KBM-7 (cell line): ENCODE measurements at places on chromosomes 5 and 9.
A peak's percentile ranks its signal among the peaks of the same experiment; 100 is the strongest.

- DNase-seq = no peak
These were observed 60.6 kb downstream of the DRD1 start for GRCh38 chr5:175383350-175383749.

DNA sequence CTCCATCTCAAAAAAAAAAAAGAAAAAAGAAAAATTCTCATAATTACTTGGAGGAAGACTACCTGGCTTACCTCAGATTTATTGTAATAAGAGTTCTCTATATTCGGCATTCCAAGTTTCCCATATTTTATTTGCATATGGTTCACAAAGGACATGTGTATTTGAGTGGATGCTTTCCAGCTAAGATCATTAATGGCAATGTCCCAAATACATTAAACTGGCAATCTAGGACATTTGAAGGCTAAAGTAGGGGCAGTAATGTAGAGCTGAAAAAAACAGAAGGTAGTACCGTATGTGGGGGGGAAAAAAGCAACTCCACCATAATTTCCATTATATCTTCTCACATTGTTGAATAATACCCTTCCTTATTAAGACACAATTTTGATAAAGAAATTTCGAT, 4.9 kb downstream of the TUT7 start:
- no peak for DNase-seq

GRCh38 chr5:180605554-180606214, 14.4 kb upstream of the SCGB3A1 start:
- DNase-seq = peak; percentile 58

DNA sequence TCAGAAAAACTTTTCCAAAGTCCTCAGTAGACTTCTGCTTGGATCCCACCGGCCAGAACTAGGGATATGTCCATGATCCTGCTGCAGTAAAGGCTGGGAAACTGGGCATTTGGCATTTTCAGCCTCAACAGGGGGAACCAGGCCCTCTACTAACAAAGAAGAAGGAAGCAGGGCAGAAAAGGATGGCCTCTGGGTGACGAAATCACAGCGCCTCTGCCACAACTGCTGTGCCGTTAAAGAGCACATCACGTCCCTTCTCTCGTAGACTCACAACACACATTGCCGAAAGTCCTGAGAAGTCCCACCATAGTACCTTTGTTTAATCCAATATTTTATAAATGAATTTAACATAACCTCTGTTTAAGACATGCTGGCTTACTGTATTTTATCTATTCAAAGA, 10.4 kb upstream of the AFAP1L1 start:
- DNase-seq = no peak

DNA sequence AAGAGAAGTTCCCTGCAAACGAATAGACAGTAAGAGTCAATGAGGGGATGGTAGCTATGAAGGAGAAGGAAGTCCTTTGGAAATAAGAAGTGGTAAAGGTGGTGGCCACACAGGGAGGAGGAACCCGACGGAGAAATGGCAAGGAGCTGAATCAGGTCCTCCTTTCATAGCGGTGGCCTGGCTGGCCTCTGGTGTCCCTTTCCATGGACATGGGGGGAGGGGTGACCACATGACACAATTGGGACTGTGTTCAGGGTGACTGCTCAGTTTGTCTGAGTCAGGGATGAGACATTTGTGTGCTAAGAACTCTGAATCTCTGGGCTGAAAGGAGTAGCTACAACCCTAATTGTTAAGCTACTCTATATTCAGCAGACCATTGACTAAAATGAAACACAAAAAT, 28.7 kb upstream of the TIMD4 start:
- DNase-seq = no peak

- DNase-seq = no peak
These were observed 95.7 kb downstream of the ANKH start for GRCh38 chr5:14775857-14776256.

DNA sequence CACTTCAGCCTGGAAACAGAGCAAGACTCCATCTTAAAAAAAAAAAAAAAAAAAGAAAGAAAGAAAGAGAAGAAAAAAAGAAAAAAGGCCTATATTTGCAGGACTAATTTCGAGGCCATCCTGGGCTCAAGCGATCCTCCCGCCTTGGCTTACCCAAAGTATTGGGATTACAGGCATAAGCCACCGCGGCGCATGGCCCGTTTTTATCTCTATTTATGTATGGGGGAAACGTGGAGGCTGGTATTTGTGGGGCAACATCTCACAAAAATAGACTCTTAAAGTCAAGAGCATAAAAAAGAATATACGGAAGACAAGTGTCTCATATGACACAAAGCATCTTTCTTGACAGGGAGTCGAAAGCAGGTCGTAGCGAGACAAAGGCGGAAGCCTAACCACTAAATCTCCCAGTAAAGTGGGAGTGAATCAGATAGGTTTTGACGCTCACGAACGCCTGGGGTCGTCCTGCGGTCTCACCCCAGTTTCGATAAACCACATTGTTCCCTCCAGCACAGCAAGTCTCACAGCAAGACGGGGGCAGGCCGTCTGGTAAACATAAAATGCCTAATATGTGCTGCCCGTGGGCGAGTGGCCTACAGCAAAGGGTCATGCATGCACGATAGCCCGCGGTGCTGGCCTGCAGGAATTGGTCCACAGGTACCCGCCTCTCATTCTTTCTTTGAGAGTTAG, 1.8 kb upstream of the TRIM41 start:
- peak; percentile 81 for DNase-seq

DNA sequence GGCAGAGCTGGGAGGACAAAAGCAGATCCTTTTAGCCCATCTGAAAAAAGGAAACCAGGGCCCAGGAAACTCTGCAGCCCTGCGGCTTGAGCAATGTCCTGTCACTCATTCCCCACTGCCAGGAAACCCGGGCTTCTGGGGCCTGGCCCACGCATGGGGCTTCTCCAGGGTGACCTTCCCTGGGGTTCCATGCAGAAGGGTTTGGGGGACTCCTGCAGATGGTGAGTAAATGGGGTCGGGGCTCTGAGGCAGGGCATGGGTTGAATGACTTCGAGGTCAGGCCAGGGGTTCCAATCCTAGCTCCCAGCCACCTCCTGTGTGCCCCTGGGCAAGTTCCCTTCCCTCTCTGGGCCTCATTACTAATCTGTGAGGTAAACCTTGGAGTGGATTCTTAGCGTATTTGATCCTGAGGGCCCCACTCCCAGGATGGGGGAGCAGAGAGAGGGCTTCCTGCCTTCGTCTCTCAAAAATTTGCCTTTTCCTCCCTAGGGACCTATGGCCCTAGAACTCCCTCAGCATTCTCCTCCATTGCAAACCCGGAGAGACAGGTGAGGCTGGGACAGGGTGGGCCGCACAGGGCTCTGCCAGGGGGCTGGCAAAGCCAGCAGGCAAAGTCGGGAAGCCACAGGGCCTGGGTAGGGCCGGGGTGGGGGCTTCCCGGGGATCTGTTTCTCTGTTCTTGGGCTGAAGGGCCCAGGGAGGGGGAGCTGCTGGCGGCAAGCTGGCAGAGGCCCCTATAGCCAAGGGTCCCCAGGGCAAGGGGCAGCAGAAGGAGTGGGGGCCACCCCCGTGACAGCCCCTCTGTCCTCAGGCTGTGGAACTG, 25.8 kb downstream of the ADGRD2 start:
- DNase-seq = no peak

GRCh38 chr5:120093178-120093577, 370.9 kb upstream of the PRR16 start:
- peak; percentile 67 for DNase-seq

GRCh38 chr9:81289622-81290021, 399.7 kb downstream of the TLE1 start:
- no peak for DNase-seq

DNA sequence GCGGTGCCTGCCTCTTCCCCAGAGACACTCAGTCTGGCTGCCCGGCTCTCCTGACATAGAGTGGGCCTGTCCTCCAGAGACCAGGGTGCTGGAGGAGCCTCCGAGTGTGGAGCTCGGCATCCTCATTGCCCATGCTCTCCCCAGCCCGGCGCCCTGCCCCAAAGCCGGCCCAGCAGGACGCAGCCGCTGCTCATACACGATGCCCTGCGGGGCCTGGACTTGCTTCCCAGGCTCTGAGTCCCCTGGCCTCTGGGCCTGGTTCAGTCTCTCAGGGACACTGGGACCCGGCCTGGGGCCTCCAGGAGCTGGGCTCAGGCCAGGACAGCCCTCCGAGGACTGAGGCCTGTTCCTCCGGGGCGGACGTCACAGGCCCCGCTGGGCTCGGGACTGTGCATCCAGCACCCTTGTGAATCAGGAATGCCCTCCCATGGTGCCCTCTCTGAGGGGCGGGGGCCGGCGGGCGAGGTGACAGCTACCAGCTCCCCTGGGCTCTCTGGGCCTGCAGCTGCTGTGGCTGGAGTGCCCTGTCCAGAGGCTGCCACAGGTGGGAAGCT, 23.2 kb downstream of the TPPP start:
- DNase-seq = no peak

GRCh38 chr5:57117596-57117995, 56.3 kb upstream of the GPBP1 start:
- peak; percentile 11 for DNase-seq

- peak; percentile 28 for DNase-seq
These were observed 11.0 kb downstream of the RASA1 start for GRCh38 chr5:87278590-87279100.

DNA sequence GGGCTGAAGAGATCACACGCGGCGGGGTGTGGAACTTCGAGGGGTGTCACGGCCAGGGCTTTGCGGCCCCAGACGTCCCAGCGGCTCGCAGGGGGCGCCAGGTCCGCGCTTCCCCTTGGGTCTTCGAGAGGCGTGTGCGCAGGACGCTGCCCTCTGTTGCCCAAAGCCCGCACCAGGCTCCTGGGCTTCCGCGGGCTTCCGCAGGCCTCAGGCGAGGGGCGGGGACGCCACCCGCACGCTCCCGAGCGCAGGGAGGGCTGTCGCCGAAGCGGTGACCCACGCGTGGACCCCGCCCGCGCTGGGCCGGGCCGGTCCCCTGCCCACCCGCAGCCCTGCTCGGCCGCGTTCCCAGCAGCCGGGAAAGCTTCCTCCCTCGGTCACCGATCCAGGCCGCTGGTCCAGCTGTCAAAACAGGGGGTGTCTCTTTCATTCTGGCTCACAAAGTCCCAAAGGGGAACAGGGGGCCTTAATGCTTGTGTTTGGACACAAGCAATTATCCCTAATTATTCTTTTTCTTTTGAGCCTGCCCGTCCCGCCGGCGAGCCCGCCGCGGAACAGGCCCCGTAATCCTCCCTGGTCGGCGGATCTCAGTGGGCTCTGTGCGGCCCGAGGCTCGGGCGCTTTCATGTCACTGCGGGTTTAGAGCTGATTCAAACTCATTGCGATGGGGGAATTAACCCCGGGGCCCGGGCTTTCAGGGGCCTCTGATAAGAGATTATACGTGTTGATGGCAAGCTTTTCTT, 60.6 kb downstream of the TMEM174 start:
- DNase-seq = no peak

- DNase-seq = no peak
These were observed 36.1 kb downstream of the DAP start for GRCh38 chr5:10724781-10725507.

DNA sequence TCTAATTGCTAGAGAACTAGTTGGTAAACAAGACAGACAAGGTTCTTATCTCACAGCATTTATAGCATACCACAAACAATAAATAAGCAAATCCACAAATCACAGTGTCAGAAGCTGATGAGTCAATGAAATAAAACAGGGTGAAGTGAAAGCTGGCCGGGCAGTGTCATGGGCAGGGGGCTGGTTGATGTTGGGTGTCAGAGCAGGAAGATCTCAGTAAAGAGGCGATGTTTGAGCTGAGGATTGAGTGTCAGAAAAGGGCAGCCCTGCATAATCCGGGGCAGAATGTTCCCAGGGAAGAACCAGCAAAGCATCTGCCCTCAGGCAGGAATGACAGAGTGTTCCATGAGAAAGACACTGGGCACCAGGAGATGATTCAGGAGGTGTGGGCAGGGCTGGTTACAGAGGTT, 183.4 kb downstream of the GOLPH3 start:
- DNase-seq = no peak

DNA sequence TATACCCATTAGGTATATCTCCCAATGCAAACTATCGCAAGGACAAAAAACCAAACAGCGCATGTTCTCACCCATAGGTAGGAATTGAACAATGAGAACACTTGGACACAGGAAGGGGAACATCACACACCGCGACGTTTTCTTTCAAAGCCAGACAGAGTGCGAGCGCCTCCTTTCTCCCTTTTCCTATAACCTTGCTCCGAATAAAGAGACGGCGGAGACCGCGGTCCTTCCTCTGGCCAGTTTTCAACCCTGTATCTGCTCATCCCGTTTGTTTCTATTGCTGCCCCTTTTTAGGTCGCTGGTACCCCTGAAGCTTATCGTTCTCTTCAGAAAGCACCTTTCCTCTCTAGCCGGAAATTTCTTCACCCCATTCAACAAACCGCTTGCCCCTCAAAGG, 1.3 kb downstream of the LVRN start:
- DNase-seq = no peak
